ENCODE measurements at places on chromosomes 13 and 19.
A peak's percentile ranks its signal among the peaks of the same experiment; 100 is the strongest.

DNA sequence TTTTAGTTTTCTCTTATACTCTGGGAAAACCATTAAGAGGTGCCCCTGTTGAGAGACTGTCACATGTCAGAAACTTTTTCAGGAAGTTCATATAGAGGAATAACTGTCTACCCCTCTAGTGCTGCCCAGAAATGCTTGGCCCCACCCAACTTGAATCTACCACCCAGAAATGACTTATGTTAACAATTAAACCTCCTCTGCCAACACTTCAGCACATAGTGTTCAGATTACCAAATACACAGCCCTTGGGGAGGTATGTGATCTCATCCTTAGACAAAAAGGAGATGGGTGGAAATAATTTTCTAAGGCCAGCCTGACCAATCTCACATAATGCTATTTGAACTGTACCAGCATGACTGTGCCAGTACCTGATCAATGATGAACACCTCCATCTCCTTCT lies 35.6 kb downstream of the CCDC169 start:
- DNase-seq, result no peak

- DNase-seq, result no peak
These were observed 127.2 kb upstream of the GJB6 start for GRCh38 chr13:20359335-20359734.

DNA sequence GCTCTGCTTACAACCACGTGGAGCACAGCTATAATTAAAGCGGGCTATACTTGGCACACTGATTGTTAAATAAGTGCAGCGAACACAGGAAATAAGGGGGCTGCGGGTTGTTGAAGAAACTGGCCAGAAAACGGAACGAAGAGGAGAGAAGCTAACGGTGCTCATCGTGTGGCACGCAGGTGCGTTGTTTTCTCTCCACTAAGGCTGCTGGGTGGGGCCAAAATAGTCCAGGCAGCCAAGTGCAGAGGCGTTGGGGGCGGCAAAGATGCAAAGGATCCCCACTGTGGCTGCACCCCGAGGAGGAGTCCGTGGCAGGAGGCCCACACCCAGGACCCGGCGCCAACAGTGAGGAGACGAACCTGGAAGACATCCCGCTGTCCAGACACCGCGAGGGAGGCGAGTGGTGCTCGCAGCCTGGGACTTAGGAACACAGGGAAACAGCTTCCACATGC lies 8.1 kb upstream of the ARL11 start:
- no peak for DNase-seq

GRCh38 chr13:111614009-111614408 lies 293.6 kb downstream of the TEX29 start:
- DNase-seq, result no peak

GRCh38 chr13:30504081-30504480 lies 38.3 kb upstream of the HMGB1 start:
- no peak for DNase-seq

DNA sequence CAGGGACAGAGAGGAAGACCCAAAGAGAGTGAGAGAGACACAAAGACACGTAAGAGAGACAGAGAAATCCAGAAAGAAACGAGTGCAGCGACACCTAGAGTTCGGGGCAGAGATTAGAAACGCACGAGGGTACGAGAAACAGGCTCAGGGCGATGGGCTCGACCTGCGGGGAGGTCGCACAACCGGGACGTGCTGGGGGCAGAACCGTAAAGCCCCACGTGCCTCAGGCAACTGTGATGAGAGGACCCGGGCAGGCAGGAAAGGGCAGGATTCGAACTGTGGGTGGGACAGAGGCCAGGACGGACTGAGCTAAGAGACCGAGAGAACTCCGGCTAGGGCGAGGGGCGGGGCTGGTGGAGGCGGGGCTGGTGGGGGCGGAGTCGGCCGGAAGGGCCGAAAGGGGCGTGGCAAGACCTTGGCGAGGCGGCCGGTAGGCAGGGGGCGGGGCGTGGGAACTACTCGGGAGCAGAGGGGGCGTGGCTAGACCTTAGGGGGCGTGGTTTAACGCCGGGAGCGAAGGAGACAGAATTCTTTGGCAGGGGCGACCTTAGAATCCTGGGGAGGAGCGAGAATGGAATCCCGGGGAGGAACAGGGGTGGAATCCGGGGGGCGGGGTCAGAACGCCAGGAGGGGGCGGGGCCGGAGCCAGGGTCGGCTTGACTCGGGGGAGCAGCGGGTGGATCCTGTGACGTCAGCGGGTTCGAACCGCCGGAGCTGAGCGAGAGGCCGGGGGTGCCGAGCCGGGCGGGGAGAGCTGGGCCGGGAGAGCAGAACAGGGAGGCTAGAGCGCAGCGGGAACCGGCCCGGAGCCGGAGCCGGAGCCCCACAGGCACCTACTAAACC lies at the start of gene NECTIN2:
NECTIN2 (plus strand) TSS at position 686 of the 843 bp plus-strand sequence. CDS start 229 bp downstream, outside the sequence.
- peak; percentile 47 for DNase-seq

DNA sequence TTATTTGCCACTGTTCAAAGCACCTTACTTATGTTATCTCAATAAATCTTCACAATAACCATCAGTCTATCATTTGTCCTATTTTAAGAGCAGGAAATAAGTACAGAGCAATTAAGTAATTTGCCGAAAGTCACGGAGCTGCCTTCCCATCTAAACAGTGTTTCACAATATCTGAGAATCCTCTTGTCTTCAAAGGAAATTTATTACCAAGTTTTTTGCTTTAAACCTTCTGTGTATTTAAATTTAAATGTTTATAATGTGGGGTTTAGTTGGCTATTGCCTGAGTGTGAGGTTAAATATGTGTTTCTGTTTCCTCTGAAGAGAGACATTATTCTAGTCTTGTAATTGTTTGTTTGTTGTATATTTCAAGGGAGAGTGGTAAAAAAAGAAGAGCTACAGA lies 633.1 kb downstream of the EFNB2 start:
- DNase-seq, result no peak

GRCh38 chr19:6821639-6822310 lies 49.3 kb downstream of the VAV1 start:
- no peak for DNase-seq

GRCh38 chr19:1691589-1692290 lies 39.3 kb upstream of the TCF3 start:
- DNase-seq, result no peak

All from stimulated activated CD8-positive, alpha-beta memory T cell treated with anti-CD3 and anti-CD28 coated beads, Interleukin-4, amount 100 ng/mL, for 1 hour (primary cell).